ENCODE measurements at places on chromosomes 7 and 10.

GRCh38 chr10:113026679-113027078 lies 76.6 kb downstream of the TCF7L2 start:
- no peak for DNase-seq

GRCh38 chr7:131027287-131027773 lies 293.3 kb upstream of the KLF14 start:
- DNase-seq: no peak

DNA sequence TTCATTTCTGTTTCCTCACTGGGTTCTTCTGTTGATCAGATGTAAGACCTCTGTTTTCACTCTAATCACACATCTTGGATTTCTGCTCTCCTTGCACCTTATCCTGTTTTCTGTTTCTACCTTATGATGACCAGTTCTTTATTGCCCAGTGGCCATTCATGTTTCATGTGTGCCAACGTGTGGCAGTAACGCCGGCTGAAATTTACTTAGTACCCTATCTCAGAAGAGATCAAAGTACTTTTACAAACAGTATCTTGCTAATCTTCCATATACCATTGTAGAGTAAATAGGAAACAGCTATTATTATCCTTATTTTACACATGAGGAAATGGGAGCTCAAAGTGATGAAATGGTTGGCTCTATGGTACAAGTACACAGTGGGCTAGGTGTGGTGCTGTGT lies 74.0 kb downstream of the GATA3 start:
- DNase-seq: no peak

GRCh38 chr7:150851492-150852370 lies 586 bp upstream of the AOC1 start:
- DNase-seq: no peak

GRCh38 chr7:34074421-34074820 lies 169.1 kb downstream of the BMPER start:
- no peak for DNase-seq

GRCh38 chr10:91198781-91199180 lies 21.7 kb upstream of the PCGF5 start:
- no peak for DNase-seq

GRCh38 chr7:108464743-108465142 lies 8.5 kb upstream of the NRCAM start:
- DNase-seq: no peak

DNA sequence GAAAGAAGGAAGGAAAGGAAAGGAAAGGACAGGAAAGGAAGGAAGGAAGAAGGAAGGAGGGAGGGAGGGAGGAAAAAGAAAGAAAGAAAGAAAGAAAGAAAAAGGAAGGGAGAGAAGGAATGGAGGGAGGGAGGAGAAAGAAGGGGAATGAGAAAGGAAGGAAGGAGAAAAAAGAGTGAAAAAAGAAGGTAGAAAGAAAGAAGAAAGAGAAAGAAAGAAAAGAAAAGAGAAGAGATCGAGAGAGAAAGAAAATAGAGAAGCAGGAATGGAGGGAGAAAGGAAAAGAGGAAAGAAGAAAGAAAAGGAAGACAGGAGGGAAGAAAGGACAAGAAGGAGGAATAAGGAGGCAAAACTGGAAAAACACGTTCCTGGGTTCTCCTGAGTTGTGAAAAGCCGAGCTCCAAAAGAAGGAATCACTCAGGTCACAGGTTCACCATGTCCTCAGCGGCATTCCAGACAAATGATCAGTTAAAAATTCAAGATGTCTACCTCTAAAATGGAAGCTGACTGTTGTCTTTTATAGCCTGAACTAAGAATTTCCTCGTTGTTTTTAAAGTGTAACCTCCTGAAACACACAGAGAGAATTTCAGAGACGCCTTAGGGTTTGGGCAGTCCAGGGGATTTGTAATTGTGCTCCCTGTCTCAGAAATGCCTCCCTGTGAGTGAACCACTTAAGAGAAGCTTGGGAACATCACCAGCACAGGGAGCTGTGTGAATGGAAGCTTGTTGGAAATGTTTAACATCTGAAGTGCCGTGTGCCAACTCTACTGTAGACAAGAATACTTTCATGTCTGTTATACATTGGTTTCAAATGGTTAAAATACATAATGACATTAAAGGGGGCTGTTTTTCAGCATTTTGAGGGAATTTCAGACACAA lies 80.7 kb downstream of the INHBA start:
- no peak for DNase-seq

- no peak for DNase-seq
Observed at GRCh38 chr10:101840102-101840684, 3.4 kb downstream of the KCNIP2 start.

DNA sequence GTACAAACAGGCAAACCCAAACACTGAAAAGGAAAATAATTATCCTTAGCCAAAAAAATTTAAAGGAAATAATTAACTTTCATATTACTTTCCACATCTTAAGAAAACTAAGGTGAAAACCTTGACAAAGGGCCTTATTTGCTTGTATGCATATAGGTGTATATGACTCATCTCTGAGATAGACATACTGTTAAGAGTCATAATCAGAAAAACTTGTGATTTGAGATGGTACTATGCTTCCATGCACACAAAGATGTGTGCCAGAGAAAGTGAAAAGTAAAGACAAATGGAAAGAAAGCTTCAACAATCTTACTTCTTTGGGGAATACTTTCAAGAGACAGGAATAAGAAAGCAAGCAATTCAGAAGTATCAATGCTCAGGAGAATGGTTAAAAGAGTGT lies 3.3 kb upstream of the CACNA2D1 start:
- DNase-seq: no peak

DNA sequence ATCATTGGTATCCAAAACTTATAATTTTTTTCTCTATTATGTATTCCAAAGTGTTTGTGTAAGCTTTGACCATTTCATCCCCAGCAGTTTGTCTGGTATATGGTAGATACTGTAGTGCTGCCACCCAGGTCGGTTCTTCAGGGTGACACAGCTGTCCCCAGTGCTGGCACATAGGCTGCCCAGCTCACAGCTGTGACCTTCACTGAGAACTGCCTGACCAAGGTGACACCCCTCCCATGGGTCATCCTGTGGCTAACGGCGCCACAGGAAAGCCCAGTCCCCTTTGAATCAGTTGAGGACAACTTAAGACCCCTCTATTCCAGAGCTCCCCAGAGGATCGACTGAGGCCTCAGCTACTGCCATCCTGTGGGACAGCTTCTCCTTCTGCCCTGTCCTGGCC lies 644.2 kb upstream of the FOXK1 start:
- DNase-seq: no peak

DNA sequence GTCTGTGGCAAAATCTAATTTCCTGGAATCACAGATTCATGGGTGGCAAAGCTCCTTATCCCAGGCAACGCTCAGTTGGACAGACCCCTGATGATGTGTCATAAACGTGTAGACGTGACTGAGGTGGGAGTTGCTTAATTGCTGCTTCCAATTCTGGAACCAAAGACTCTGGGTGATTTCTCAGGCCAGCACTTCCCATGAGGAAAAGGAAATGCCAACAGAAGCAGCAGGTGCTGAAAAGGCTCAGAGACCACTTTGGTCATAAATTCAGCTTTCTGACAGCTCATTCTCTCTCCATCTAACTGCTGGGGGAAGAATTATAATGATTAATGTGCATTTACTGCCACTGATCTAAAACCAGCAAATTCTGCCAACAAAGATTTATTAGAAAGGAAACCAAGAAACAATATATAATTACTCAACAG lies 88.7 kb downstream of the OSBPL3 start:
- no peak for DNase-seq

GRCh38 chr10:34131152-34131551 lies 683.9 kb downstream of the PARD3 start:
- no peak for DNase-seq

GRCh38 chr10:114957122-114957521 lies 19.1 kb downstream of the TRUB1 start:
- DNase-seq: no peak

- DNase-seq: no peak
Observed at GRCh38 chr10:72146071-72146470, 57.7 kb upstream of the SPOCK2 start.

GRCh38 chr7:2046581-2047565 lies 185.9 kb downstream of the MAD1L1 start:
- DNase-seq: no peak

- no peak for DNase-seq
Observed at GRCh38 chr10:45404087-45404769, 30.2 kb downstream of the ALOX5 start.

All from stimulated activated CD4-positive, alpha-beta T cell treated with anti-CD3 and anti-CD28 coated beads, Interleukin-12 subunit alpha, Interleukin-12 subunit beta, amount 100 ng/mL, for 48 hours (primary cell).